Activated naive CD4-positive, alpha-beta T cell treated with anti-CD3 and anti-CD28 coated beads, Interleukin-2, amount 50 U/mL, for 16 hours (primary cell): ENCODE measurements at places on chromosomes 3 and 15.

DNA sequence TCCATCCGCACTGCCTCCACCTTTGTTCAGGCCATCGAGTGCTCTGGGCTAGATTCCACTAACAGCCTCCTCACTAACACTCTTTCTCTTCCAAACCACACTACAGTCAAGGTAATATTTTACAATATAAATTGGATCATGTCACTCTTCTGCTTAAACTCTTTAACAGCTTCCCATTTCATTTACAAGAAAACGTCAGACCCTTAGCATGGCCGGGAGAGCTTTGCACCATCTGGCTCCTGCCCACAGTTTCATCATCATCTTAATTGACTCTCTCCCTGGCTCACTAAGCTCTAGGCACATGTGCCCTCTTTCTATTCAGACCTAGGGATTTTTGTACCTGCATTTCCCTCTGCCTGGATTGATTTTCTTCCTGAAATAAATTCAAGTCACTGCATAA lies 354.7 kb downstream of the FGF12 start:
- DNase-seq: no peak

- DNase-seq: no peak
These were observed 137.0 kb upstream of the LINGO1 start for GRCh38 chr15:77769700-77770099.

- no peak for DNase-seq
These were observed 278.4 kb downstream of the SUCLG2 start for GRCh38 chr3:67375976-67376375.

DNA sequence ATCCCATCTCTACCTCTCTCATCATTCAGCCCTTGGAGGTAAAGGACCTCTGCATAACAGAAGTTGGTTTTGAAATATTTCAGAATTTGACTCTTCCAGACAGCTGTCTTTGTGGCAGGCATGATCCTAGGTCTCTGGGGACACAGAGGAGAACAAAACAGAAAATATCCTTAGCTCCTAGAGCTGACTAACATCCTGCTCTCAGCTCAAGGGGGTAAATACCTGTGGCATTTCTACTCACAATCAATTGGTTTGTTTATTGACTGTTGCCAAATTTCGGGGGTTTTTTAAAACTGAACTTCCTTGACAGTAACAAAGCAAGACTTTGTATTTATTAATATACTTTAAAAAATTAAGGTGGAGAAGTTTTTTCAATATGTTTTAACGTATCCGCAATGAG lies 78.8 kb downstream of the EOMES start:
- no peak for DNase-seq

DNA sequence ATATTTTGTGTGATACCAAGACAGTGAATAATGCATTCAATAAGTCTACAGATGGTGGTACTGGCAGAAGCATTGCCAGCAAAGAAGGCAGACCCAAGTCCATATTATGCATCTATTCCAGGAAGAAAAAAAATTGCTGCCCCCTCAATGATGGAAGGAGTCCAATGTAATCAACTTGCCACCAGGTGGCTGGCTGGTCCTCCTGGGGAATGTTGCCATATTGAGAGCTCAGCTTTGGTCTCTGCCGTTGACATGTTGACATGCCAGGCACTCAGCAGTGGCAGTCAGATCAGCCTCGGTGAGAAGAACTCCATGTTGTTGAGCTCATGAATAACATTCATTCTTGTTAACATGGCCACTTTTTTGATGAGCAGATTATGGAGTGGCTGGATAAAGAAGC lies 298.5 kb downstream of the IGSF11 start:
- DNase-seq: no peak

DNA sequence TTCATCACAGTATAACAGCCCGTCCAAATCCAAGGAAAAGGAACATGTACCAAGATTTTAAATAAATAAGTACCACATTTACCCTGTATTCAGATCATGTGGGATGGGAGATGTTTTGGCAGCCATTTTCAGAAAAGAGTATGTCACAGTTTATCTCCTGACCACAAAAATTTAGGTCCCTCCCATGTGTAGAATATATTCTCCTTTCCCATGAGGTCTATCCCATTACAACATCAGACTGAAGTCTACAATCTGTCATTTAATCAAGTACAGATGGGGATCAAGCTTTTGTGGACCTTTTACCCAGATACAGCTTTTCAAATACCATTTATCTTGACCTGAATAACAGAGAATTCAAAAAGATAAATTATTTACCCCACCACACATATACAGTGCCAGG lies 444.5 kb downstream of the PLOD2 start:
- DNase-seq: no peak

GRCh38 chr3:186142393-186142932 lies 33.6 kb upstream of the ETV5 start:
- no peak for DNase-seq

DNA sequence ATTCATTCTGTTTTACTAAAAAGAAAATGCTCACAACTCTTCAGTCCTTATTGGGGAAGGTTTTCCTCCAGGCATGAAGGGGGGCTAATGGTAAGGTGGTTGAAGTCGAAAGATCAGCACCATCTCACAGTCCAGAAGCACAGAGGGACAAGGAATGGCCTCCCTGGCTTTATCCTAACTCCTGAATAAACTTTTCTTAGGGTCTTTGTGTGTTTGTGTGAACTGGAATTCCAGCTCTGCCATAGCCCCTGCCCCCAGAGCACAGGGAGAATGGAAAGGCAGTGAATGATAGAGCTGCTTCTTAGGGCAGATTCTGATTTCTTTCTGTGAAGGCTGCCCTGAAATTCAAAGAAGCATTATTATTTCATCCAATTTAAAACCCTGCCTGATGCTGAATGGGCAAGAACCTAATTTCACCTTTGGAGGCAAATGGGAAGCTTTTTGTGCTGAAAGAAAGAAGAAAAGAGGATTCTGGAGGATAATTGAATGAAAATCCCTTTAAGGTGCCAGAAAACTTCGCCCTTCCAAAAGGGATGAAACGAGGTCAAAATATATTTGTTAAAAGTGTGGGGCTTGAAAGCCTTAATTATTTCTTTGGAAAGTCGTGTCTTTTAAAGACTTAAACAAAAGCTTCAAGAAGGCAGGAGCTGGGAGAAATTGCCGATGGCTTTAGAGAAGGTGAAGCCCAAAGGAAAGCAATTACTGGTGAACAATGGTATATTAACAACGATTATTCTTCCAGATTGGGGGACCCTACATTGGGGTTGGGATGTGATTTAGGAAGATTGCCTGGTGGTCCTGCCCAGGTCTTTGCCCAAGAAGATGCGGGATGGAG lies 259.9 kb upstream of the RGMA start:
- no peak for DNase-seq

- no peak for DNase-seq
These were observed 6.6 kb upstream of the MNS1 start for GRCh38 chr15:56471440-56472069.

DNA sequence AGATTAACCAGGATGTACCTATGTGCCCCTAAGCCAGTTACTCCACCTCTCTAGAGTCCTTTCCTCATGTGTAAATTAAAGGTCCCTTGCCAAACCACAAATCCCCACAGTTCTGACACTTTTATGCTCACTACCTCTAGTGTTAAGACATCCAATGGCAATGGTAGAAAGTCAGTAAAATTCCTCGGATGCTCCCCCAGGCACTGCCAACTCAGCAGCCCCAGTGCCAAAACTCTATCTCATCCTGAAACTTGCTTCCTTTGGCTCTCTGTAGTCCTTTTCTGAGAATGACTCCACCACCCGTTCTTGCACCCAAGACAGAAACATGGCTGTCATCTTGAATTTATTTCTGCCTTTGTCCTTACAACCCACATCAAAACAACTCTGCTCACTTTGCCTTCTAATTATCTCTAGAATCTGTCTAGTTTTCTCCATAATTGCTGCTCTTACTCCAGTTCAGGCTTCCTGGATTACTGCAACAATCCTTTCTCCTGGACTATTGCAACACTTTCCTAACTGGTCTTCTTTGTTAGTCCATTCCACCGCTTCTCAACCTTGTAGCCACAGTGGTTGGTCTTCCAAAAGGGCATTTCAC lies 41.6 kb downstream of the MB21D2 start:
- DNase-seq: no peak

GRCh38 chr15:34271493-34271892 lies 46.7 kb downstream of the EMC4 start:
- no peak for DNase-seq

GRCh38 chr3:94083261-94083660 lies 20.4 kb downstream of the NSUN3 start:
- DNase-seq: no peak

- DNase-seq: peak; percentile 49
These were observed 87.8 kb downstream of the RSL24D1 start for GRCh38 chr15:55108858-55109518.

- DNase-seq: no peak
These were observed 1.5 kb downstream of the IQCF2 start for GRCh38 chr3:51862886-51863285.

- no peak for DNase-seq
These were observed 317.5 kb downstream of the GBE1 start for GRCh38 chr3:81443958-81444357.

DNA sequence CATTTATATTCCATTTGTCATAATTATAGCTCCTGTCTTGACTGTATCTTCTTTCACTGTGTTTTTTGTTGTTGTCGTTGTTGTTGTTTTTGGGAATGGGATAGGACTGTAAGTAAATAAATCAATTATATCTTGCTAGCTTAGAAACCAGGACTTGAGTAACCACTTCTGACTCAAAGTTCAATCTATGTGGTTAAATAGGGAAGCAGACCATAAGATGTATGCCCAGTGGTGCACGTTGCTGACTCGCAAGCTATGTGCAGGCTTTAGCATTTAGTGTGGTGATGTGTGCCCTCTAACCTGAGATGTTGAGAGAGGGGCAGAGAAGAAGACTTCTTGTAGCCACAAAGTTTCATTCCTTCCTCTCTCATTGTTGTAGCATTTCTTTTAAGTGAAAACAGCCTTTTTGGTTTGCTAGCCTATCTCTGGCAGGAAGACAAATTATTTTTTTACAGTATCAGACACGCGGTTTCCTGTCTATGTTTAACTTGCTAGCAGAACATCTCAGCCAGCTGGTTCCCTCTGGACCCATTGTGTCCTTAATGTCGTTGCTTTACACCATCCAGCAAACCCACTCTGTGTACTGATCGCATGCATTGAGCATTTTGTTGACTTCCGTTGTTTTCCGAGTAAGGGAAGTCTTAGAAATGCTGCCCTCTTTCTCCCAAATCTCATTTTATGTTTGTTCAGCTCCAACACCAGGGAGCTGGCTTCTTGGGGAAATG lies 52.1 kb downstream of the TGFBR2 start:
- DNase-seq: peak; percentile 49

- DNase-seq: no peak
These were observed 13.9 kb upstream of the HES1 start for GRCh38 chr3:194121891-194122631.

- DNase-seq: no peak
These were observed 37.6 kb downstream of the FAM3D start for GRCh38 chr3:58628823-58629562.

GRCh38 chr3:18386274-18386890 lies 38.8 kb downstream of the SATB1 start:
- DNase-seq: no peak

DNA sequence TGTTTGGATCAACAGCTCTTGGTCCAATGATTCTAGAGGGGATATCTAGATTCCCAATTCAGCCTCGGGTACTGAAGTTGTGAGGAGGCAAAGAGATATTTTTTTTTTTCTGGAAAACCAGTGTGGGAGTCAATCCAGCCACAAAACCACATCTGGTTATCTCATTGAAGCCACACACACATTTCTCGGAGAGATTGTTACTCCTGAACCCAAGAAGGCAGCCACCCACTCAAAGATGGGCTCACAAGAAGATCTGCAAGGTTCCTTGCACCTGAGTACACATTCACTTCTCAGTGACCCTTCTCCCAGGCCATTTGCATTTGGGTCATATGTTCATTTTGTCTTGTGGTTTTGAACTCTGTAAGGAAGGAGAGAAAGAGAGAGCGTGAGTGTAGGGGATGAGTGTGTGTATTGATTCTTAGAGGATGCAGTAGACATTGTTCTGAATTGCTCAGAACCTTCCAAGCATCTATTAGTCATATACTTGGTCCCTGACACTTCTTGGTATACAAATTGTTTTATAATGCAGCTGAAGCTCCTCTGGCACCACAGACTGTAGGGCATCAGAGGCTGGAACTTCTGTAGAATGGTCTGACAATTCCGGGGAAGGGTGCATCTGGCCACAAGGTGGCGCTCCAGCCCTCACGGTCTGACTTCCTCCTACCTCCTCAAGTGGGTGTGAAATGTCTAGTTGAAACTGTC lies 39.3 kb upstream of the TRA2B start:
- peak; percentile 85 for DNase-seq

- DNase-seq: no peak
These were observed 77.8 kb downstream of the SLC25A26 start for GRCh38 chr3:66298591-66298990.

- no peak for DNase-seq
These were observed 50.5 kb downstream of the TNFAIP8L3 start for GRCh38 chr15:51044037-51044727.

- no peak for DNase-seq
These were observed 139.6 kb downstream of the CMSS1 start for GRCh38 chr3:99957151-99957796.

DNA sequence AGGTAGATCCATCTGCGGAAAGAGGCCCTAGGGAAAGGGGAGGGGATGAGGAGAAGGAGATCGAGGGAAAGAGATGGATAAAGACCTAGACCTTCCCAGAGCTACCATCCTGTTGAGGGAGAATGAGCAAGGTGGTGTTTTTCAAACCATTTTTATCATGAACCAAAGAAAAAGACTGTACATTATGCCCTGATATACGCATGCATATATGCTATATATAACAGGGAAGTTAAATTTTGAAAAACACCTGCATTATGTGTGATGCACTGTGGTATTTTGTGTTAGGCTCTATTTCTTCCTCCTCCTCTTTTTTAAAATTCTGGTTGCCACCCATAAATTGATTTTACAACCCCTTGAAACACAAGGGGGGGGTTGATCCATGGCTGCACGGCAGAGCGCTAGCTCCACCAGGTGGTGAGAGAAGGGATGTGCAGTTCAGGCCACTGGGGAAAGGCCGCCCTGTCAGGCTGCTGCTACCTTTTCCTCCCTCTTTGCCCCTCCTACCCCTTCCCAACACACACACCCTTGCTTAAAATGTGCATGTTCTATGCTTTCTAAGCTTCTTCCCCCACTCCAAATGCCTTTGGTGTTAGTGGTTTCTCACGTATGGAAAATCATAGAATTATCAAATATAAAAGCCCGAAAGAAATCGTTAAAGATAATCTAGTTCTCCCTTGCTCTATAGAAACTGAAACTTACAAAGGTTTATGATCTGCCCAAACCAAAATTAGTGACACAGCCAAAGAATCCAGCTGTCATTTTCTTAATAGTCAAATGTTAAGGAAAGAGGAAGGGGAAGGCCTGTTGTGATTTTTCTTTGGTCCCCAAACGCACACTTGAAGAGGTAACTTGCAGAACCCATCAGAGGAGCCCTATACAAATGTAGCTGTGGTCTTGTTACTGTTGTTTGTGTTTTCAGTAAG lies 262.0 kb upstream of the UMPS start:
- no peak for DNase-seq

GRCh38 chr3:193943851-193944517 lies 192.0 kb upstream of the HES1 start:
- DNase-seq: no peak

- no peak for DNase-seq
These were observed 1.2 kb downstream of the PRR20G start for GRCh38 chr3:127286571-127287140.

- DNase-seq: no peak
These were observed 8.0 kb upstream of the PARL start for GRCh38 chr3:183892610-183893214.

- no peak for DNase-seq
These were observed 84.2 kb upstream of the ZNF280D start for GRCh38 chr15:56817321-56818080.

- peak; percentile 12 for DNase-seq
These were observed 1.4 kb downstream of the CEMIP start for GRCh38 chr15:80780416-80781221.

- no peak for DNase-seq
These were observed 38.7 kb upstream of the ATOSA start for GRCh38 chr15:52717924-52718323.
